ENCODE measurements at places on chromosomes 13 and 19. TPM values are rescaled to one million over a fixed set of nuclear protein-coding genes. Genes with fewer than 3 reads are reported as not detected.

Gene ITM2B
- 39.7 TPM for total RNA-seq

Gene PLPPR2
- 12.3 TPM for total RNA-seq

Gene ZNF229
- total RNA-seq, result not detected

Gene ALOX5AP
- total RNA-seq, result not detected

Gene KIR3DL2
- not detected for total RNA-seq

Gene VSTM2B
- not detected for total RNA-seq

- no peak for DNase-seq
Observed at GRCh38 chr13:72284791-72285190, 417.8 kb upstream of the DACH1 start.

GRCh38 chr19:58364146-58364545 lies 1.6 kb upstream of the ZNF497 start:
- DNase-seq, result no peak

- no peak for DNase-seq
Observed at GRCh38 chr13:40352802-40353562, 313.5 kb downstream of the FOXO1 start.

GRCh38 chr19:53927739-53928138 lies 18.7 kb downstream of the CACNG7 start:
- DNase-seq, result peak; percentile 58

GRCh38 chr19:15869109-15869555 lies 28.7 kb downstream of the CYP4F2 start:
- peak; percentile 41 for DNase-seq

- DNase-seq, result peak; percentile 52
Observed at GRCh38 chr19:2923510-2923909, 21.3 kb downstream of the ZNF77 start.

GRCh38 chr13:97588993-97589392 lies 155.0 kb downstream of the RAP2A start:
- DNase-seq, result no peak

GRCh38 chr13:108850691-108851090 lies 221.3 kb downstream of the MYO16 start:
- DNase-seq, result no peak

- no peak for DNase-seq
Observed at GRCh38 chr19:55336101-55336500, 3.6 kb upstream of the KMT5C start.

- no peak for DNase-seq
Observed at GRCh38 chr13:100528820-100529219, 59.8 kb downstream of the GGACT start.

- DNase-seq, result no peak
Observed at GRCh38 chr13:32840113-32840512, 176.1 kb upstream of the KL start.

- DNase-seq, result no peak
Observed at GRCh38 chr19:4032436-4032835, 24.9 kb downstream of the PIAS4 start.

GRCh38 chr13:51675385-51675784 lies 91.1 kb downstream of the WDFY2 start:
- DNase-seq, result no peak

DNA sequence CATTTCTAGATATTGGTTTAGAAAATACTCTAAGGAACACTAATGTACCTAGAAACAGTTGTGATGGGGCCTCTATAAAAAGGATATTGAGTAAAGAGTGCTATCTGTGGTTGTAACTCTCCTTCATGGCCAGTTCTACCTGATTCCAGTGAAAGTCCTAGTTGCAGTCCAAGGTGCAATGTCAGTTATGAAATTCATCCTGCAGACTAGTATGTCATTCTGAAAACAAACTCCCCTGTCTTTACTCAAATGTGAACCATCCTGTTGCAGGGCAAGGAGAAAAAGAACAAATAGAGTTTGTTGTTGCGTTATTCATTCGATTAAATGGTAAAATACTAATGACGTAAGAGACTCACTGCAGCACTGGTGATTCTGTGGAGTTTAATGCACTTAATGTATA lies 18.3 kb upstream of the N4BP2L1 start:
- no peak for DNase-seq

DNA sequence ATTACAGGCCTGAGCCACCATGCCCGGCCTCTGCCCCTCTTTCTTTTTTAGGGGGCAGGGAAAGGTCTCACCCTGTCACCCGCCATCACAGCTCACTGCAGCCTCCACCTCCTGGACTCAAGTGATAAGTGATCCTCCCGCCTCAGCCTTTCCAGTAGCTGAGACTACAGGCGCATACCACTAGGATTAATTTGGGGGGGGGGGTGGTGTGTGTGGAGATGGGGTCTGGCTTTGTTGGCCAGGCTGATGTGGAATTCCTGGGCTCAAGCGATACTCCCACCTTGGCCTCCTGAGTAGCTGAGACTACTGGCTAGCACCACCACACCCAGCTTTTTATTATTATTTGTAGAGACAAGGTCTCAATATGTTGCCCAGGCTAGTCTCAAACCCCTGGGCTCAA lies 4.2 kb downstream of the APOE start:
- no peak for DNase-seq

DNA sequence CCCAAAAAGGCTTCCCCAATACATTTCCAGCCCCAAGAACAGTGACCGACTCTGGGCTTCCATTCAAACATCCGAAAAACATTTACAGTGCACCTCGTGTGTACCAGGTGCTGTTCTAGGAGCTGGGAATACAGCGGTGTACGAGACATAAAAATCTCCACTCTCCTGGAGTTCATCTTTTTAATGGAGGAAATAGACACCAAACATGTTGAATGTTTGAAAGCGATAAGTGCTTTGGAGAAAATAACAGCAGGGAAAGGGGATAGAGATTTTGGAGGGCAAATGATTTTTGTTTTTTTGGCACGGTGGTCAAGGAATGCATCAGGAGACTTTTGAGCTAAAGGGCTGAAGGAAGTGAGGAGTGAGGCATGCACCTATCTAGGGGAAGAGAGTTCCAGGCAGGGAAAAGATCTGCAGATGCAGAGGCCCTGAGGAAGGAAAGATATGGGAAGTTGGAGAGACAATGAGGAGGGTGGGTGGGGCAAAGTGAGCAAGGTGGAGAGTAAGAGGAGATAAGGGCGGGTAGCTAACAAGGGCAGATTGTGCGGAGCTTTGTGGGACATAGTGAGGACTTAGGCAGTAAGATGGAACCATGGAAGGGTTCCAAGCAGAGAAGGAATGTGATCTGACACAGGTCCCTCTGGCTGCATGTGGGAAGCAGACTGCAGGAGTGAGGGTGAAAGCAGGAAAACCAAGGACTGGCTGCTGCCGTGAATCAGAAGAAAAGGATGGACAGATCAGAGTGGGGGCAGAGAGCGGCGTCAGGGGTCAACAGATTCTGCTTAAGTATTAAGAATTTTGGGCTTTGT lies 703 bp upstream of the FBL start:
- no peak for DNase-seq

DNA sequence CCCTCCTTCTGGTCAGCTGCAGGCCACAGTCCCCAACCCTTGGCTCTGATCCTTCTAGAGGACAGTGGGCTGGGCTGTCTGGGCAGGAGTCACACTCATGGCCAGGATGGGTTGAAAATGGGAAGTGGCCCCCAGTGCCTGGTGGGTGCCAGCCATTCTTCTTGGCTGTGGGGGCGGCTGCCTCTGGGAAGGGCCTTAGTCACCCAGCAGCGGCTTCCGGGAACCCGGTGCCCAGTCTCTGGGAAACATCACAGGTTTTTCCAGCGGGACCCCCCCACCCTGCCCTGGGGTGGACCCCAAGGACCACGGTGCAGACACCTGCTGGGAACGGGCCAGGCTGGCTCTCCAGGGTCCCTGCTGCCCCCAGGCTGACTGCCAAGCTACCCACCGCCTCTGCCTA lies 27.3 kb upstream of the SLC7A10 start:
- no peak for DNase-seq

DNA sequence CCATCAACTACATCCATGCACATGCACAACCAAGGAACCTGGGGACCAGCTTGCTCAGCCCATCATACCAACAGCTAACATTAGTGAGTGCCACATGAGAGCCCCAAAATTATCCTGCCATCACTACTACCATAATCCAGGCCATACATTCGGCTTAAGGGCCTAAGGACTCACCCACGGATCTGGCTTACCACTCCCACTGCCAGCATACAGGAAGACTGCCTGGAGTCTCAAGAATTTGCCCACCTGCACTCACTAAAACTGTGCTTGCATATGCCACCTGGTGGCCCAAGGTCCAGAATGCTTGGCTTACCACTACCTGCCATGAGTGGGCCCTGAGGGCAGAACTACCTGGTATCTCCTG lies 1562.9 kb upstream of the PRR20A start:
- DNase-seq, result no peak

GRCh38 chr13:94968040-94968756 lies 255.9 kb upstream of the SOX21 start:
- peak; percentile 4 for DNase-seq

- DNase-seq, result peak; percentile 23
Observed at GRCh38 chr13:107185889-107186288, 618.0 kb upstream of the ARGLU1 start.

DNA sequence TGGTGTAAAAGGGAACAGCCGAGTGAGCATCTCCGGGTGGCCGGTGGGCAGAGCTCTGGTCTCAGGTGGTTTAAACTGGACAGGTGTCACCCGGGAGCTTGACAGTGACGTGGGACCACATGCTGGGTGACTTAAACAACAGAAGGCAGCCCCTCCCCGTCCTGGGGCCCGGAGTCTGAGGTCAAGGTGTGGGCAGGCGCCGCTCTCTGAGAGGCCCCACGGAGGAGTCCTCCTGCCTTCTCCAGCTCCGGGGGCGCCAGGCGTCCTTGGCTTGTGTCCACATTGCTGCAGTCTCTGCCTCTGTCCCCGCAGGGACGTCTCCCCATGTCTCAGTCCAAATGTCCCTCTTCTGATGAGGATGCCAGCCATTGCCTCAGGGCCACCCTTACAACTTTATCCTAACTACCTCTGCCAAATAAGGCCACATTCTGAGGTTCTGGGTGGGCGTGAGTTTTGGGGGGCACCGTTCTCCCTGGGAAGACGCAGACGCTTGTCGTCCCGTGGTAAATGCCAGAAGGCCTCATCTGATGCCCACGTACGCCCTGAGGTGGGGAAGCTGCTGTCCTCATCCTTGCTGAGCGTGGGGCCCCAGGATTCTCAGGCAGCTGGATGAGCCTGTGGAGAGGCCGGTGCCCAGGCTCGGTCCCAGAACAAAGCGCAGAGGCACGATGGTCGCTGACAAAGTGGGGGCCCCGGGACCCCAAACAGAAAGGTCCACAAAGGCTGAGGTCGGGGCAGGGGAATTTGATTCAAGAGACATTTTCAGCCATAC lies 12.9 kb downstream of the GZMM start:
- no peak for DNase-seq

DNA sequence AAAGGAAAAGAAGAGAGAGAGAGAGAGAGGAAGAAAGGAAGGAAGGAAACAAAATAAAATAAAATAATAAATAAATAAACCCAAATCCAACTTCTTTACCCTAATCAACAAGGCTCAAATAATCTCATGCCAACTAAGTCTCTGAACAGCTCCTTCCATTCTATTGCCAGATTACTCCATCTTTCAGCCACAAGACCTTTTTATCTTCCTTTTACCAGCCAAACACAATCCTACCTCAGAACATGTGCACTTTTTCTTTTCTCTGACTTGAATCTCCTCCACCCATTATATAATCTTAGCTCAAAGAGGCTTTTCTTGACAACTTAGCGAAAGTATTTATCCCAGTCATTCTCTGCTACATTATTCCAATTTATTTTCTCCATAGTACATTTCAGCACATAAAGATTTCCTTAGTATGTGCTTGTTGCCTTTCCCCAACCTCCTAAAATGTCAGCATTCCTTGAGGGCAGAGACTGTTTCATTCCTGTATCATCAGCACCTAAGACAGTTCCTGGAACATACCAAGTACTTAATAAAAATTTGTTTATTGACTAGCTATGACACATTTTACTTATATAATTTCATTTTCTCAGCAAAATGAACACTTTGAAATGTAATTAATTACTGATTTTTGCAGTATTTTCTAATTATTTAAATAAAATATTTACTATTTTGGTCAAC lies 33.5 kb upstream of the USPL1 start:
- DNase-seq, result no peak

DNA sequence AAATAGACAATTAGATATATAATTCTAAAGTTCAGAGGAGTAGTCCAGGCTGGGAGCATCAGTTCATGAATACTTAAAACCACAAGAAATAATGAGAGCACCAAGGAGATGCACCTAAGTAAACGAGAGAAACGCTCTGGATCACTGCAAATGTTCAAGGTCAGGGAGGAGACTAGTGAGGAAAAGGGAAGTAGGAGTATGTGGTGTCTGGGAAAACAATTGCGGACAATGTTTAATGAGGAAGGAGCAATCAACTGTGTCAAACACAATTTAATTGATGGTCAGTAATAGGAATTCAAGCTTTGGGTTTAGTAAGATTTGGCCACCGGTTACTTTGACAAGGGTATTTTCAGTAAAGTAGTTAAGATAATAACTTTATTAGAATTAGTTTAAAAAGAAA lies 652.2 kb downstream of the DACH1 start:
- DNase-seq, result no peak

DNA sequence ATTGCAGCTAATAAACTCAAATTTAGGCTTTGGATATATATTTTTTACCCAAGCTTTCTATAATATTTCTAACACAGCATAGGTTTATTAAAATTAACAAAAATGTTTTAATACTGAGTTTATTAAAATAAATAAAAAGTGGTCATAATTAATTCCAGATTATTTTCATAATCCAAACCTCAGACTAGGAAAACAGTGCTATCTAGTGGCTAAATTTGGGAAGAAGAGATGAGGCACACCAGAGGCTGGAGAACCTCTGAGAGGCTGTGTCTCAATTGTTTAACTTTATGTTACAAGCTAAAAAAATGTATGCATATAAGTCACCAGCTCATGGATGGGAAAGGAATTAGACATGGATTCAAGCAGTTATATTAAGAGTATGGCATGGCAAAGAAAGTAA lies 392.5 kb downstream of the DIAPH3 start:
- DNase-seq, result no peak

DNA sequence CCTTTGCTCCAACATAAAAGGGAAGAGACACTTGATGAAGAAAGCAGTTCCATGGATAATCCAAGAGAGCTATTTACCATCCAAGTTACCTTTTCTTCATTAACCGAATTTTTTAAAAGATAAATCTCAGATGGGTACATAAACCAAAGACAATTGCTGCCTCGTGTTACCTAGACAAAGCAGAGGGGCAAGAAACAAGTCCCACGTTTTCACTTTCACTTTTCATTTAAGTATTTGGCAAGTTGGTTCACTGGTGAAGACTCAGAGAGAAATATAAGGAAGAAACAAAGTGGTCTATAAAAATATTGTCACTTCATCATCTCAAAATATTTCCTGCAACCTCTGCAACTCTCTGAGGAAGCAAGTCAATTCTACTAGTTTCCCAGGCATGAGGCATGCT lies 446.1 kb downstream of the FGF14 start:
- no peak for DNase-seq

DNA sequence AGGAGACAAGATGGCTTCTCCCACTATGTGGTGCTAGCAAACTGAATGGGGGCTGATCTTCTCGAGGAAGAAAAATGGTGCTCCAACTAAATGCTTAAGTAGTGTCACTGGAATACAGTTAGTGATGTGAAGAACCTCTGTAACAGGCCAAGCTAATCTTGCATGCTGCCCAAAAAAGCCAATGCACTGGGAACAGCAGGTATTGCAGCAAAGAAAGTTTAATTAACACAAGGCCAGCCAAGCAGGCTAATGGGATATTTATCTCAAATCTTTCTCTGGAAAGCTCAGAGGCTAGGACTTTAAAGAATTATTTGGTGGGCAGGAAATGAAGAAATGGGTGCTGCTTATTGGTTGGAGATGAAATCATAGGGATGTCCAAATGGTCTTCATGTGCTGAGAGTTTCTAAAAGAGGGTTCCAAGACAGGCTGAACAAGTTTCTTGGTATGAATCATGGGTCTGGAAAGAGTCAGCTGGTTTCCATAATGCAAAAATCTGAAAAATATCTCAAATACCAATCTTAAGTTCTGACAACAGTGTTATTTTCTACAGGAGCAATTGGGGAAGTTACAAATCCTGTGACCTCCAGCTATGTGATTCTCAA lies 1550.5 kb downstream of the SLITRK5 start:
- DNase-seq, result no peak

Measured in MG63 (cell line).